ENCODE measurements at places on chromosomes 5 and 9.

DNA sequence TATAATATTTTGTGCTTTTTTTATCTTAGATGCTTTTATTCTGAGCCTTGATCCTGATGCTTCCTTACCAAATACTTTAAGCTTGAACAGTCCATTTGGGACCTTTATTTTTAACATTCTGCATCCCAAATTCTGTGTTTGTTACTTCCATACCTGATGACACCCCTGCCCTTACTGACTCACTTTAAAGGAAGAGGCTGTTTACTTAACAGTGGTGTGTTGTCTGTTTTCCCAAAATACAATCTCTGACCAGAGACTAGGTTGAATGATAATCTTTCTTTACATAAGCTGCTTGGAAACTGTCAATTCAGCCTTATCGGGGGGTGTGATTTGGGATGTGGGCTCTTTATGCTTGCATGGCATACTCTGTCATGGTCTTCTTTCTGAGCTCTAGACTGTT is 71.1 kb downstream of the SNX24 start:
- DNase-seq: no peak

GRCh38 chr5:134582281-134582680 is 50.3 kb downstream of the SAR1B start:
- no peak for DNase-seq

DNA sequence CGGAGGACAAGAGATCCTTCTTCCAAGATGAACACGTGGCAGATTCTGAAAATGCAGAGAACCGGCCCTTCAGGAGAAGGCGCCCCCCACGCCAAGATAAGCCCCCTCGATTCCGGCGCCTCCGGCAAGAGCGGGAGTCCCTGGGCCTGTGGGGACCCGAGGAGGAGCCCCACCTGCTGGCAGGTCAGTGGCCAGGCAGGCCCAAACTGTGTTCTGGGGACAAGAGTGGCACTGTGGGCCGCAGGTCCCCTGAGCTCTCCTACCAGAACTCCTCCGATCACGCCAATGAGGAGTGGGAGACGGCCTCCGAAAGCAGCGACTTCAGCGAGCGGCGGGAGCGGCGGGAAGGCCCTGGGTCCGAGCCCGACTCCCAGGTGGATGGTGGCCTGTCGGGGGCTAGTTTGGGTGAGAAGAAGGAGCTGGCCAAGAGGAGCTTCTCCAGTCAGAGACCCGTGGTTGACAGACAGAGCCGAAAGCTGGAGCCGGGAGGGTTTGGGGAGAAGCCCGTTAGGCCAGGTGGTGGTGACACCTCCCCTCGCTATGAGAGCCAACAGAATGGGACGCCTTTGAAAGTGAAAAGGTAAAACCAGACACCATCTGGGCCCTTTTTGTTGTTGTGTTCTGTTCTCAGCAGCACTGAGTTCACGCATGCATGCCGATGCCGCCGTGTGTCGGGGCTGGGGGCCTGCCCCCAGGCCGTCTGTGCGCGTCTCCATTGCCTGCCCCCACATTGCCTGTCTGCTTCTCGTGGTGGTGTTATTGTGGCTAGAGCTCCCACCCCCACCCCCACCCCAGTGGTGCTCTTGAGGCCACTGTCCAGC is 26.6 kb upstream of the POMT1 start:
- no peak for DNase-seq

GRCh38 chr5:73229271-73229670 is 56.3 kb downstream of the TMEM174 start:
- DNase-seq: no peak

- no peak for DNase-seq
Observed at GRCh38 chr5:30802961-30803705, 390.4 kb upstream of the CDH6 start.

DNA sequence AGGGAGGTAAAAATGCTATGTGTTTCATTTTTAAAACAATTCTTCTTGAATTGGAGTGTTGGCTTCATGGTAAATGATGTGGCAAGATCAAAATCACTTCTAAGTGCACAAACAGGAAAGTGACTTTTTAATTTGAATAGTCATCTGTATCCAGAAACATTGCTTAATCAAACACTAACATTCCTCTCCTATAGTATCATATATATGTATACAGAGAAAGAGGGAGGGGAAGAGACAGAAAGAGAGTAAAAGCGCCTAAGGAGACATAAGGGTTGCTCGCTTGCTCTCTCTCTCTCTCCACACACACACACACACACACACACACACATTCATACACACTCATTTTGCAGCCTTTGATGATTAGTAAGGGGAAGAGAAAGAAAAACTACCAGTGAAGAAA is 95.4 kb upstream of the PRDM9 start:
- no peak for DNase-seq

- no peak for DNase-seq
Observed at GRCh38 chr5:173969167-173970049, 19.6 kb upstream of the C5orf47 start.

GRCh38 chr5:75049456-75050351 is 2.7 kb downstream of the GCNT4 start:
- DNase-seq: peak; percentile 68

DNA sequence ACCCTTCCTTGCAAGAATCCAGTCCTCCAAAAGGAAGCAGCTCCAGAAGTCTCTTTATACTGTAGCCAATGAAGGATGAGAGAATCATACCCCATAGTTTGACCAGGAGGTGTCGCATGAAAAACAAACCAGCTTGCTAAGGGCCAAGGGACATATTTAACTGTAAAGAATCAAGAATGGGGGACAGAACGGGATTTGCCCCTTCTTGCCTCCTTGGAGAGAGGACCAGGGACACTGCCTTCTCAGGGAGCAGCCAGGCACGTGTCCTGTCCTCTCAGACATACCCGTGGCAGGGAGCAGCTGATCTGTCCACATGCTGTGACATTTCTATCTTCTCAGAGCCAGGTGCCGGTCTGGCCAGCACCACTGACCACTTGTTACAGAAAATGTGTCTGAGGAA is 11.7 kb downstream of the PRUNE2 start:
- no peak for DNase-seq

DNA sequence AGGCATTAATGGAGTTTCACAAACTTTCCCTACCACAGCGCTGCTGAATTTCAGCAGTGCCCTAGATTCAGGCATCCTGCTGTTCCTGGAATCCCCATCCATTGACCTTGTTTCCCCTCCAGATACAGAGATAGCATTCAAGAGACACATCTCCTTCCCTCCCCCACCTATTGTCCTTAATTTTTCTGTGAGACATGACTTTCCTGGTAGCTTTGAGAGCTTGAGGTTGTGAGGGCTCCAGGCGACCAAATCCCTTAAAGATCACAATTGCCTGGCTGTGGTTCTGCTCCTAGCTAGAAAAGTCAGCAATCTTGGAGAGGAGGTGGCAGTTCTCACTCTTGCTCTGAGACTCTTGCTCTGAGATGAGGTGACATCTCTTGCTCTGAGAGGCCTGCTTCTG is 48.0 kb downstream of the PRR16 start:
- no peak for DNase-seq

- no peak for DNase-seq
Observed at GRCh38 chr5:98954392-98955028, 25.7 kb upstream of the CHD1 start.

GRCh38 chr5:148853868-148854267 is 27.5 kb downstream of the ADRB2 start:
- DNase-seq: no peak

DNA sequence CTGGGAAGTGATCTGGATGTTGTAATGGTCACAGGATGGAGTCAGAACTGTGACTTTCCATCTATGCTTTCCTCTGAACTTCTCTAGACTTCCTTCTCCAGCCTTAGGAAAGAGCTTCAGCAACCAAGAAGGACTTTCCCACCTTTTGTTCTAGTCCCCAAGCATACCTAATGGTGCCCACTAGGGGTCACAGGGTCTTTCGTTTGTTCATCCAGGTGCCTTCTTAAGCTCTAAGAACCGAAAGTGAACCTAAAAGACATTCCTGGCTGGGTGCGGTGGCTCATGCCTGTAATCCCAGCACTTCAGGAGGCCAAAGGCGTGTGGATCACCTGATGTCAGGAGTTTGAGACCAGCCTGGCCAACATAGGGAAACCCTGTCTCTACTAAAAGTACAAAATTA is 1.8 kb upstream of the WNT8A start:
- DNase-seq: no peak

DNA sequence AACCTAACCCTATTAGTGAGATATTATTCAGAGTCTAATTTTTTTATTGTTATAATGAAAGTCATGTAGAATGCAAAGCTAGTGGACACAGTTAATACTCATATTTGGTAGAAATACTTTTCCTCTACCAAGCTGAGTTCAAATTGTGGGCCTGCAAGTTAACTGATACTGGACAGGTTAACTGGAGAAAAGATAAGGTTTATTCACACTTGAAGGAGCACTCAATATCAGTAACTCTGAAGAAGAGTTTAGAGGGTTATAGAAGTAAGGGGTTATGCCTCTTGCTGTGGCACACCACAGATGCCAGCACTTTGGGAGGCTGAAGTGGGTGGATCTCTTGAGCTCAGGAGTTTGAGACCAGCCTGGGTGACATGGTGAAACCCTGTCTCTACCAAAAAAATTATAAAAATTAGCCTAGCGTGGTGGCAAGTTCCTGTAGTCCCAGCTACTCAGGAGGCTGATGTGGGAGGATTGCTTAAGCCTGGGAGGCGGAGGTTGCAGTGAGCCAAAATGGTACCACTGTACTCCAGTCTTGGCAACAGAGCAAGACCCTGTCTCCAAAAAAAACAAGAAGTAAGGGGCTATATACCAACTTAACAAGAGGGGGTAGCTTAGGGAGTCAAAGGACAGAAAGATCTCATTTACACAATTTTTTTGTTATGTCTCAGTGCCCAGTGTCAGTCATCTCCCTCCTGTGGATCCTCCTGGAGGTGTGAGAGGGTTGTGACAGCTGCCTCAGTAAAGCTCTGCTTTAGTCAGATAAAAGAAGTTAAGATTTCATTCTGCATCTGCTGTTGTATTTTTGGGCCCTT is 121.2 kb upstream of the GRHPR start:
- DNase-seq: no peak

DNA sequence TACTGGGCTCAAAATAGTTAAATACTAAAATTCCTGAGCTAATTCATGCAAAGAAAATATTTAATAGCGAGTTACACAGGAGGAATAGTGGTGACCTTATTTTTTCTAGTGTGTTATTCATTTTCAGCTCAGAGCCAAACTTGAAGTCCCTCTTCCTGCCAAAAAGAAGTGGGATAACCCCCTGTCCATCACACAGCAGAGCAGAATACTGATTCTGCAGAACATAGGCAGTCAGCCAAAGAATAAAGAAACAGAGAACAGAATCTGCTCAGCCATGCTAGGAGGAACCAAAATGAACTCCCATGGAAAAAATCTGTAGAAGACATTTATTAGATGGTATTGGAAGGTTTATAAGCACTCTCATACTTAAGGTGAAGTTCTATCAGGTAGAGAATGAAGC is 49.4 kb upstream of the GRIN3A start:
- no peak for DNase-seq

DNA sequence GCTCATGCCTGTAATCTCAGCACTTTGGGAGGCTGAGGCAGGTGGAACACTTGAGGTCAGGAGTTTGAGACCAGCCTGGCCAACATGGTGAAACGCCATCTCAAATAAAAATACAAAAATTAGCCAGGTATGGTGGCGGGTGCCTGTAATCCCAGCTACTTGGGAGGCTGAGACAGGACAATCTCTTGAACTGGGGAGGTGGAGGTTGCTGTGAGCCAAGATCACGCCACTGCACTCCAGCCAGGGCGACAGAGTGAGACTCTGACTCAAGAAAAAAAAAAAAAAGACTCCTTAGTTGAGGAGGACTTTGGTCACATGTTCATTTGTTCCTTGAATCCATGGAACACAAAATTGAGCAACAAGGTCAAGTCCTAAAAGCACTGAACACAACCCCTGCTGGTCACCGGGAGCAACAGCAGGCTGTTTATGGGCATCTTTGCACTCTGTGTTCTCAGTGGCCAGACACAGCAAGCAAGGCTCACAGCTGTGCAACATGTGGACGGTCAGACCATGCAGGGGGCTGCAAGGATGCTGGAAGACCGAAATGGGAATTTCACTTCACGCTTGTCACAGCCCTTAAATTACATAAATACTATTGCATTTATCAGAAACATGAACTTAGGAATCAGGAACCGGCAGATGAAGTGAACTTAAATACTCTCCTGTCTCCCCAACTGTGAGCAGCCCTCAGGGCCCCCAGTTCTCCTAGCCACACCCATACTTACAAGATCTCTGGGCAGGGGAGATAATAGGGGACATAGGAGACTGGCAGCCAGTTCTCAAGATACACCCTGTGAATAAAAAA is 2.8 kb downstream of the GBGT1 start:
- DNase-seq: peak; percentile 52

GRCh38 chr5:35863159-35863558 is 6.5 kb downstream of the IL7R start:
- no peak for DNase-seq

DNA sequence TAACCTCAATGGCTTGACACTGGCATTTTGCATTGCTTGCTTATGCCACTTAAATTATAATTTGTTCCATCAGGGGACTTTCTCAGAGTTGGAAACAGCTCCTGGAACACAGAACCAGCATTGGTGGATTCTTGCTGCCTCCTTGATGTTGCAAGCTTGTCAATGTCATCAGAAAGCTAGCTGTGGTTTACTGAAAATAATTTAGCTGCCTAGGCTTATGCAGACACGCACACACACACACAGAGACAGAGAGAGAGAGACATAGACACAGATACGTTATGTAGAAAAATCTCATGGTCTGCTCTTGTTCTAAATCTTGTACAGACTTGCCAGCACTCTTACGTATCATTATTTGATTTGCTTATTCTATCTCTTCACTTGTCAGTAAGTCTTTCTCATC is 78.0 kb downstream of the HMHB1 start:
- DNase-seq: no peak

- no peak for DNase-seq
Observed at GRCh38 chr5:150035139-150035895, 34.8 kb downstream of the HMGXB3 start.

GRCh38 chr5:77143998-77144836 is 57.1 kb upstream of the ZBED3 start:
- peak; percentile 49 for DNase-seq

DNA sequence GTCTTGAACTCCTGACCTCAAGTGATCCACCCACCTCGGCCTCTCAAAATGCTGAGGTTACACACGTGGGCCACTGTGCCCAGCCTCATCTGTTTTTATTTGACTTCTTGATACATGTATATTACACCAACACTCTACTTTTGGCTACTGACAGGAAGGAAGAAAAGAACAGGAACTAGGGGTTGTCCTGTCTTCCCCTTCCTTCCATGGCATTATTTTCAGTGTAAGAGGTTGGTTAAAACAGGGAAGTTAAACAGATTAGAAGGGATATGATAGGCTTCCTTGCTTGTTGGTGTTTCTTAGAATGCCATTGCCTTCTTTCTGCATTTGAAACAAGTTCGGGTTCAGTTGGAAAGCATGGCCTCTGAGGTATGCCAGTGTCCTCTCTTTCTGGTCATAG is 312.8 kb downstream of the NDUFS4 start:
- DNase-seq: no peak

DNA sequence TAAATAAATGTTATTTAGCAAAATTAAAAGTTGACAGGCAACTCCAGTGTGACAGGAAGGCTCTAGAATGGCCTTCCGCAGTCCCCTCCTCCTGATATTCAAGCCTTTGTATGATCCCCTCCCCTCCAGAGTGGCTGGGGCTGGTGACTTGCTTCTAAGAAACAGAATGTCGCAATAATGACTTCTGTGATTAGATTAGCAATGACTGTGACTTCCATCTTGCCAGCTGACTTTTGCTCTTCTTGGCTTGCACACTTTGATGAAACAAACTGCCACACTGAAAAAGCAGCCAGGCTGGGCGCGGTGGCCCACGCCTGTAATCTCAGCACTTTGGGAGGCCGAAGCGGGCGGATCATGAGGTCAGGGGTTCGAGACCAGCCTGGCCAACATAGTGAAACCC is 106.5 kb upstream of the LARP1 start:
- DNase-seq: no peak

- no peak for DNase-seq
Observed at GRCh38 chr9:121672986-121673385, 21.6 kb downstream of the DAB2IP start.
